GM03348 (cell line): ENCODE measurements at places on chromosomes 12 and 14.

DNA sequence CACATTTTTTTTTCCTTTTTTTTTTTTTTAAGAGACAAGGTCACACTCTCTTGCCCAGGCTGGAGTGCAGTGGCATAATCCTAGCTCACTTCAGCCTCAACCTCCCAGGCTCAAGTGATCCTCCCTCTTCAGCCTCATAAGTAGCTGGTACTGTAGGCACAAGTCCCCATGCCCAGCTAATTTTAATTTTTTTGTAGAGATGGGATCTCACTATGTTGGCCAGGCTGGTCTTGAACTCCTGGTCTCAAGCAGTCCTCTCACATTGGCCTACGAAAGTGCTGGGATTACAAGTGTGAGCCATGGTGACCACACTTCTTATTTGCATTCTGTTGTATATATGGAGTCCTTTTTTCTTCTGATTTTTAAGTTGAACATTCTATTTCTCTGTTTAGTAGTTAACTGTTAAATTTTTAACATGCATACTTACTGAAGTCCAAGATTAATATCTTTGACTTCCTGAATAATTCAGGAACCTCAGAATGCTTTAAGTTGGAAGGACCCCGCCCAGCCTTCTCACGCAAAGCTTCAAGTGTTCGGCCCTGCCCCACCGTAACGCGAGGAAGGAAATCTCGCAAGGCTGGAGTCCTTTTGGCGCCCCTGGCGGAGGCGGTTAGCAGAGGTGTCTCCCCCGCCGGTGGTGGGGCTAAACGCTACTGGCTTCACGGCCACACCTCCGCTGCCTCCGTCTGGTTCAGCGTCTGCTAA lies 21.6 kb downstream of the SPATS2 start:
- DNase-seq, result no peak

DNA sequence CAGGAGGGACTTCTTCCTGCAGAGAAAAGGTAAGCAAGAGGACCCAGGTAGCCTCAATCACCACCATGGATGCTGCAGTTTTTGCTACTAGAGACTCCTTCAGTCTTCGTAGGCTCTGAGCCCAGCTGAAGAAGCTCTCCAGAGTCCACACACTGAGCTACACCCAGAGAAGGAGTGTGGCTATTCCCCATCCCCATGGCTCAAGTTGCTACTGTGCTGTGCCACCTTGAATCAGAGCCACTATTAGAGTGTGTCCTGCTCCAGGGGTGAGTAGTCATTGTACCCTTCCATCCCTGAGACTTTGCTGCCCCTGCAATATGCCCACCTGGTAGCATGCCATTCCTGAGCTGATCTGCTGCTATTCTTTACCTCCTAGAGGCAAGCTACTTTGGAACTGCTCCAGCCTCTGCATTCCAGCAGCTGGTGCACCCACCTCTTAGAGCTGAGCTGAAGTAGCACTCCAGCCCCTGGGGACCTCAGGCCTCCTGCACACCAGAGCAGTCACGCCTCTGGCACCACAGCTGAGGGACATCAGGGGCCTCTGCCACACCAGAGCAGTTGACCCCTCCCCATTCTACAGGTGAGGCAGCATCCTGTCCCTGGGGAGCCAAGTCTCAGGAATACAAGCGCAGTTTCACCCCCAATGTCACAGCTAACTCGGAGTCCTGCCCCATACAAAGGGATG lies 213.0 kb downstream of the TRHDE start:
- DNase-seq, result no peak

- no peak for DNase-seq
These were observed 108.1 kb downstream of the LRIG3 start for GRCh38 chr12:58812214-58812613.

DNA sequence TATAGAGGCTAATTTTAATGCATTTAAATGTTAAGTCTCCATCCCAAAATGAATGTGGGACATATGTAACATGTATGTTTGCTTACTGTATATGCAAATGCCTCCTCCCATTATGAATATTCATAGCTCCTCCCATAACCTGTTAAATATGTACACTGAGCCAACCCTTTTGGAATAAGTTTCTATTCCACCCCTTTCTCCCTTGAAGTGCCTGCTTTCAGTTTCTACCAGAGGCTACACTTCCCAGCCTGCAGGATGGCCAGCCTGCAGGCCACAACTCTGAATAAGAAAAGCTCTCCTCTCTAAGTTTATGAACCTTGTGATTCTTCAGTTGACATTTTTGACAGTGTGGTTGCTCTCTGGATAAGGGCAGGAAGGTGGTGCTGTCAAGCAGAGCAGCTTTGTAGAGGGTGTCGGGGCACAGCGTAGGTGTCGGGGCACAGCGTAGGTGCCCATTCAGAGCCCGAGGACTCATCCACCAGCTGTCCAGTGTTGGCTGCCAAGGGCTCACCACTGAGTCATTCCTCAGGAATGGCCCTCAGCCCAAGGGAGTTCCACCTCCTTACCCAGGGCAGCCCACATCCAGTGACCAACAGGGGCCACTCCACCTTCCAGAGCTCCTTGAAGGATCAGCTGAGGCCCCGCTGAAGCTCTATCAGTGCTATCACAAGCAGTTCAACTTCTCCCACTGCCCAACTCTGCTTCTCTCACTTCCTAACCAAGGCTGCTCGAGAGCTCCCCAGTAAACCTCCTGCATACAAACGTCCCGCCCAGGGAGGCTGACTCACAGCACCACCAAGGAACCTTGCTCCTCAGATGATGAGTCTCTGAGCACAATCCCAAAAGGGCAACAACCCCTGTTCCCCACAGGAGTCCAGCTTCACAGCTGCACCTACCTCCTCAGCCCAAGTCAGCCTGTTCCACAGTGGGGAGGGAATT lies 31.4 kb downstream of the VWF start:
- peak; percentile 92 for DNase-seq

DNA sequence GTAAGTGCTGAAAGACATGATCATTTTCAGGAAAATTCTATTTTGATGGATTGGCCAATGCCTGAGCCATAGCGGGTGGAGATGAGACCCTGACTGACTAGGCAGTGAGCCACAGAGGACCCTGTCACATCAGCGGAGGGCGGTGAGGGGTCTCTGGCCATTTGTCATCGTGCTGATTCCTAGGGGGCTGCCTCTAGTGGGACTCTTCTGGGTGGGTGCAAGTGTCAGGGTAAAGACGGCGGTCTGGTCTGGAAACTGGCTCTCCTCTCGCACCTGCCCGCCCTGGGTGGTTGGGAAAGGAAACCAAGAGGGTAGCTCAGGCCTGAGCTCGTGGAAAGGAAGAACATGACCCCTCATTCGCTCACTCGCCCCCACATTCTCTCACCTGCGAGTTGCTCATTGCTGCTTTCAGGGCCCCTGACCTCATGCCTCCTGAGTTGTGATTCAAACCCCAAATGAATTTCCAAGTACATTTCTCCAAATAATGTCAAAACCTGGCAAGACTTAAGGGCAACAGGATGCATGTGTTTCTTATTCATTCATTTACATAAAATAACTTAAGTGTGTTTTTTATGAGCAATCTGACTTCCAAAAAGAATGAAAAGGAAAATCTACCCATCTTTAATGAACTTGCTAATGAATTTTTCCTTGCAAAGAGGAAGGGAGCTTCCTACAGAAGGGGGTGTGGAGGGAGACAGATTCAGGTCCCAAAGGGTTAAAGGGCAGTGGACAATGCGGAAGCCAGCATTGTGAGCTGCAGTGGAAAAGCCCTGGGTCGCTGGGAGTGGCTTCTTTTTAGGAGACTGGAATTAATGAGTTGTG lies 12.8 kb downstream of the MEG3 start:
- DNase-seq, result no peak
